ENCODE measurements at places on chromosomes 16 and 17.

GRCh38 chr17:19239544-19239943 is 2.4 kb downstream of the EPN2 start:
- no peak for DNase-seq

DNA sequence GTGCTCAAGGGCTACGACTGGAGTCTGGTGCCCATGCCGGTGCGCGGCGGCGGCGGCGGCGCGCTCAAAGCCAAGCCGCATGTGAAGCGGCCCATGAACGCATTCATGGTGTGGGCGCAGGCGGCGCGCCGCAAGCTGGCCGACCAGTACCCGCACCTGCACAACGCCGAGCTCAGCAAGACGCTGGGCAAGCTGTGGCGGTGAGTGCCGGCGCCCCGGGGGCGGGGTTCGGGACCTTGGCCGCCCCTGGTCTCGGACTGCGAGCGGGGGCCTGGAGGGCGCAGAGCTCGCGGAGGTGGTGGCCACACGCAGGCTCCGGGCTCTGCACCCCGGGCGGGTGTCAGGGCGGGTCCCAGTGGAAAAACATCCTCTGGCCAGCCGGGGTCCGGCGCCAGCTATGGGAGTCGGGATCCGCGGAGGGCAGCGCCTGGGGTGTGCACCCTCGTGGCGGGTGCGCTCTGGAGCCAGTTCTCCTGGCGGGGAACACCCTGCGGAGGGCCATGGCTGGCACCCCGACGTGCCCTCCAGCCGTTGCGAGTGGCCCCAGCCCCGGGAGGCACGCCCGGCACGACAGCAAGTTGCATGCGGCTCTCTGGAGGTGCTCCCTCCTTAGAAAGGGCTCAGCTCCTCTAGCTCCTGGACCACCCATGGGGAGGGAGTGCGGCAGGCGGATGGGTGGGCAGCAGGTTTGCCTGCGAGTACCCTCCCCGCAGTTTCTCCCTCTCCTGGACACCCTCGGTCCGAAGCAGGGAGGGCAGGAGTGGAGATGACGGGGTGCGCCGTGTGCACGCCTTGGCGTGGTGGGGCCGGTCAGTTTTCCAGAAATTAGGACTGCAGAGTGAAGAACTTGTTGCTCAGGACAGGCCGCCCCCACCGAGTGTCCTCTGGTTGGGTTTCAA is 824 bp downstream of the SOX8 start:
- no peak for DNase-seq

DNA sequence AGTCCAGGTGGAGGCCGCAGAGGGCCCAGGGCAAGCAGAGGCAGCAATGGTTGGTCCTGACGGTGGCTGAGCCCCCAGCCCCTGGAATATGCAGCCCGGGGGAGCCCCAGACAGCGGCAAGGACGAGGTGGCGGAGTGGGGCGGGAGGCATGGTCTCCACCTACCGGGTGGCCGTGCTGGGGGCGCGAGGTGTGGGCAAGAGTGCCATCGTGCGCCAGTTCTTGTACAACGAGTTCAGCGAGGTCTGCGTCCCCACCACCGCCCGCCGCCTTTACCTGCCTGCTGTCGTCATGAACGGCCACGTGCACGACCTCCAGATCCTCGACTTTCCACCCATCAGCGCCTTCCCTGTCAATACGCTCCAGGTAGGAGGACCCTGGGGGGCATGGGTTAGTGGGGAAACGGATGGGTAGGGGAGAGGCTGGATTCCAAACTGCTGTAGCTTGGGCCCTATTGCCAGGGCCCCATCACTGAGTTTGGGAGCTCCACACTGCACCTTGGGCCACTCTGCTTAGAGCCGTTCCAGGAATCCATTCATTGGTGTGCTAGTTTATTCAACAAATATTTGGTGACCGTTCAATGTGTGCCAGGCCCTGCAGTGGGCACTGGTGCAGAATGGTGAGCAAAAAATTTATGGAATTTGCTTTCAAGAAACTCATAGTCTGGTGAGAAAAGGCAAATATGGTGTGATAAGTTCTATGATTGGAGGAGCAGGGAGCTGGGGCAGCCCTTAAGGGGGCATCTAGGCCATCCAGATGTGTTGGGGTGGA is 3.8 kb downstream of the RASL10B start:
- DNase-seq, result no peak

DNA sequence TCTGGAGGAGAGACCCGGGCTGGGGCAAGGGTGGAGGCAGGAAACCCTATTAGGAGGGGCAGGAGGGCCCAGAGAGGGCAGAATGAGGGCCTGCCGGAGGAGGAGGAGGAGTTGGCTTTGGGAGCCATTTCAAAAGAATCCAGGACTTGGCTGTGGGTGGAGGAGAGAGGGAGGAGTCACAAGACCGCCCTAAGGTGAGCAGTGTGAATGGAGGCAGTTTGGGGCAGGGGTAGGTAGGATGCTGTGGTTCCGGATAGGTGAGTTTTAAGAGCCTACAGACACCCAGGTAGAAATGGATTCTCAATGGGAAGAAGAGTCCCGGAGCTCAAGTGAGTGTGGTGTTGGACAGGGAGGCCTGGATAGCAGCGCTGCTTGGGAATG is 80.3 kb downstream of the ARHGAP23 start:
- no peak for DNase-seq

Measured in activated CD8-positive, alpha-beta memory T cell treated with anti-CD3 and anti-CD28 coated beads for 24 hours (primary cell).